ENCODE measurements at places on chromosomes 7 and 10. TPM values are rescaled to one million over a fixed set of nuclear protein-coding genes. Genes with fewer than 3 reads are reported as not detected.

The MMD2 gene
- not detected for polyA plus RNA-seq

The COG5 gene
- 25.0 TPM for polyA plus RNA-seq

The WDR37 gene
- 8.4 TPM for polyA plus RNA-seq

The TUBAL3 gene
- 0.22 TPM for polyA plus RNA-seq

The FAM25G gene
- polyA plus RNA-seq = not detected

The PTPN20 gene
- 6.6 TPM for polyA plus RNA-seq

The CNPY1 gene
- not detected for polyA plus RNA-seq

The UNCX gene
- not detected for polyA plus RNA-seq

The HUS1 gene
- polyA plus RNA-seq = 20.0 TPM

The MRC1 gene
- polyA plus RNA-seq = 5.3 TPM

The ADAM22 gene
- polyA plus RNA-seq = 0.27 TPM

The TMEM270 gene
- polyA plus RNA-seq = not detected

The IFIT1B gene
- polyA plus RNA-seq = not detected

The UTF1 gene
- polyA plus RNA-seq = not detected

The ZP3 gene
- polyA plus RNA-seq = 0.53 TPM

The TRPV5 gene
- polyA plus RNA-seq = not detected

The PKD2L1 gene
- not detected for polyA plus RNA-seq

The IRF5 gene
- 1.2 TPM for polyA plus RNA-seq

The CALHM2 gene
- polyA plus RNA-seq = 20.1 TPM

The GIMAP5 gene
- polyA plus RNA-seq = 22.1 TPM

The DNA2 gene
- polyA plus RNA-seq = 1.2 TPM
